ENCODE measurements at places on chromosomes 16 and 17. TPM values are rescaled to one million over a fixed set of nuclear protein-coding genes. Genes with fewer than 3 reads are reported as not detected.

KCNH6 gene
- total RNA-seq: not detected

DNA sequence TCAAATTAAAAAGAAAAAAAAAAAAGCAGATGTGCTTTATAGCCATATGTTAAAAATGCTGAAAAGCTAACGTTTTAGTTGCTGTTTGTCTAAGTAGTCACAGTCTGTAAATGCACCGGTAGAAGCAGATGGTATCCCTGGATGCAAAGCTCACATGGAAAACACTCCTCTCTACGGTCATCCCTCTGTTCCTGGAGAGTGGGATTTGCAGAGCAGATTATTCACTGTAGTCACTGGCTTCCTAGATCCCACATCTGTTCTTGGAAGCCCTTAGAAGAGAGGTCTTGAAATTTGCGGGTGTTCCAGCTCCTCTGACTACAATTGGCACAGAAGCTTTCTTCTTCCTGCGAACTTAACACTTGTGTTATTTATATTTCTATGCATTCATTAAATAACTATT, 186.6 kb downstream of the PMP22 start:
- no peaks in the 10 kb centered on the region for H3K27me3 ChIP-seq
- no peaks in the 10 kb centered on the region for H3K36me3 ChIP-seq
- peak; percentile 52 for DNase-seq

RNF166 gene
- total RNA-seq: 17.6 TPM

- peaks cover 10% of the 10 kb centered on the region for H3K4me1 ChIP-seq
- no peak overlapping the region for H3K4me3 ChIP-seq
- DNase-seq: no peak
- no peaks in the 10 kb centered on the region for H3K36me3 ChIP-seq
- H3K27me3 ChIP-seq: no peaks in the 10 kb centered on the region
- H3K27ac ChIP-seq: no peak overlapping the region
Observed at GRCh38 chr17:73187203-73187769, 5.6 kb upstream of the COG1 start.

HLF gene
- 5.9 TPM for total RNA-seq

- DNase-seq: no peak
- peaks cover 2% of the 10 kb centered on the region for H3K4me1 ChIP-seq
- H3K27ac ChIP-seq: no peak overlapping the region
- no peak overlapping the region for H3K4me3 ChIP-seq
- peaks cover 36% of the 10 kb centered on the region for H3K36me3 ChIP-seq
- no peaks in the 10 kb centered on the region for H3K27me3 ChIP-seq
Observed at GRCh38 chr17:81676906-81677305, 6.7 kb downstream of the ARL16 start.

DNA sequence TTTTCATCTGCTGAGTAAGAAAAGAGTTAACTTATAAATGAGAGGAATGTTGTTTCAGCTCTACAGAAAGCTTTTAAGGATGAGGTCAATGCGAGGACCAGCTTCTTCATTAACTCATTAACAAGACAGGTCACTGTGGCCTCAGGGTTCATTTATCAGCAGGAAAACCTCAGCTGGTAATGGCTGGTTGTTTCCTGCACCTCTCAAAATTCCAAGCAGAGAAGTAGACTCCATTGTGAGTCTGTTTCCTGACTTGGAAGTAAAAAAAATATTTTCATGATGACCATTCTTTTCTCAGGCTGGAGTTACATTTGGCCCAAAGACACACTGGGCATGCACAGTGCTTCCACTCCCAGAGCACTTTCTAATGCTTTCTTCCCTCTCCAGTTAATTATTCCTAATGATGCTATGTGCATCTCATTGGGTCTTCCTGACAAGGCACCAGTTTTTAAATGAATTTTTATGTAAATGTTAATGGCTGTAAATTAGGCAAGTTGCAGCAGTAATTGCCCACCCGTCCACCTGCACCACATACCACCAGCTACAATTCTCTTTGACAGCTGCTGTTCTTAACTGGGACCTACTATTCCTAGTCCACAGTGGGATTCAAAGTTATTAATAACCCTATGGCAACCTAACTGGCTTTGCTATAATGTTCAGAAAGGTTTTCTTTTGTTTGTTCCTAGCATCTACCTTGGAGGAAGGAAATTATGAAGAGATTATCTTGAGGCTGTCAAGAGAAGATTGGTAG, 89.5 kb upstream of the BCAR1 start:
- H3K4me3 ChIP-seq: no peak overlapping the region
- peak; percentile 55 for DNase-seq
- H3K36me3 ChIP-seq: peaks cover 6% of the 10 kb centered on the region
- no peaks in the 10 kb centered on the region for H3K27me3 ChIP-seq
- H3K27ac ChIP-seq: peak overlapping the region; percentile 86

CES3 gene
- 0.22 TPM for total RNA-seq

DNA sequence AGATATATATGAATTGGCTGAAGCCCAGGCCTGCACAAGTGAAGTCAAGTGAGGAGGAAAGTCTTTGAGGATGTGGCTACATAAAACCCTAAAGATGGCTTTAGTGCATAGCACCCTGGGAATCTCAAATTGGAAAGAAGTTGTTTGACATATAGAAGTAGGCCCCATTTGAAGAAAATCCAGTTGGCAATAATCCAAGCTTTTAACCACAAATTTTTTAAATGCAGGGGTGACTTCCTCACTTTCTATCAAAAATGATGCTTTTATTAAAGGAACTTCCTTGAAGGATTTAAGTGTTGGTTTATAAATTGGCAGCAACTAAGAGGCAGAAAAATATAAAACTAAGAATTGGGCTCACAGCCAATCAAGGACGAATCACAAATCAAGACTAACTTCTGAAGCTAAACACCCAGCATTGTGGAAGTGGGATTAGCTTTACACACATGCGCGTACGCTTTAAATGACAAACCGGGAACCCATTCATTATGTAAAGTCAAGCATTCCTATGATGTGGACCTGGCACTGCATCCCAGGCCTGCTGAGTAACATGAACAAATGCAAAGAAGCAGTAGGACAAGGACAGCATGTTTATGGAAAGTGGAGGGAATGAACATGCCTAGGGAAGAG, 63.3 kb downstream of the NOG start:
- H3K4me1 ChIP-seq: no peaks in the 10 kb centered on the region
- no peak overlapping the region for H3K27ac ChIP-seq
- no peaks in the 10 kb centered on the region for H3K27me3 ChIP-seq
- DNase-seq: no peak
- no peak overlapping the region for H3K4me3 ChIP-seq
- no peaks in the 10 kb centered on the region for H3K36me3 ChIP-seq

SLFN12 gene
- 11.5 TPM for total RNA-seq

NPIPA2 gene
- total RNA-seq: 0.31 TPM

USP10 gene
- total RNA-seq: 30.6 TPM

TANGO6 gene
- total RNA-seq: 9.7 TPM

DNA sequence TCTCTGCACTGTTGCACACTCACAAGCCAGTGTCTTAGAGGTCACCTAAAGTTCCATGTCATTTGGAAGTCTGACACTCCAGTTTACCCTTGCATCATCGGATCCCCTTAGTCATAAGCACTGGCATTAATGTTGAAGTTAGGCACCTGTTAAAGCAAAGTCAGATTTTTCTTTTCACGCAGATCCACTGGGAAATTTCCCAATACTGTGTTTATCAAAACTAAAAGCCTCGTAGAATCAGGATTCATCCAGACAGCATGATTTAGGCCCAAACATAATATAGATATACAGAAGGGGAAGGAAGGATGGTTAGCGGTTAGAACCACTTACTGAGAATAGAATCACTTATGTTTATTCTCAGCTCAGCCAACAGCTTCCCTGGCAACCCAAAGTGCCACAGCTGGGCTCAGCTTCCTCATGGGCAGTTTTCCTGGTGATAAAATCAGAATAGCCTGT, 30.1 kb upstream of the HAPSTR1 start:
- H3K36me3 ChIP-seq: no peaks in the 10 kb centered on the region
- no peak overlapping the region for H3K4me3 ChIP-seq
- H3K27ac ChIP-seq: no peak overlapping the region
- no peaks in the 10 kb centered on the region for H3K4me1 ChIP-seq
- peak; percentile 60 for DNase-seq
- H3K27me3 ChIP-seq: no peaks in the 10 kb centered on the region

GRCh38 chr17:1865252-1866037, 35.6 kb downstream of the RPA1 start:
- peaks cover 16% of the 10 kb centered on the region for H3K36me3 ChIP-seq
- H3K27me3 ChIP-seq: no peaks in the 10 kb centered on the region
- no peaks in the 10 kb centered on the region for H3K4me1 ChIP-seq

GRCh38 chr17:2259769-2260536, 43.6 kb downstream of the SMG6 start:
- H3K36me3 ChIP-seq: peaks cover 10% of the 10 kb centered on the region
- peaks cover 6% of the 10 kb centered on the region for H3K4me1 ChIP-seq
- DNase-seq: no peak

- H3K27ac ChIP-seq: no peak overlapping the region
- DNase-seq: peak; percentile 24
- no peak overlapping the region for H3K4me3 ChIP-seq
- no peaks in the 10 kb centered on the region for H3K36me3 ChIP-seq
Observed at GRCh38 chr16:48153774-48154173, 2.0 kb downstream of the ABCC12 start.

GRCh38 chr17:40340880-40341807, 23.4 kb downstream of the GJD3 start:
- peak overlapping the region; percentile 91 for H3K4me3 ChIP-seq
- peak; percentile 90 for DNase-seq
- H3K36me3 ChIP-seq: peaks cover 36% of the 10 kb centered on the region

GRCh38 chr17:11935734-11936406, 61.4 kb downstream of the ZNF18 start:
- H3K27ac ChIP-seq: no peak overlapping the region
- no peaks in the 10 kb centered on the region for H3K36me3 ChIP-seq
- H3K27me3 ChIP-seq: peaks cover 2% of the 10 kb centered on the region
- no peak overlapping the region for H3K4me3 ChIP-seq

GRCh38 chr17:691423-691822, 23.2 kb downstream of the VPS53 start:
- H3K27me3 ChIP-seq: no peaks in the 10 kb centered on the region
- no peak for DNase-seq
- no peaks in the 10 kb centered on the region for H3K4me1 ChIP-seq
- H3K4me3 ChIP-seq: no peak overlapping the region
- H3K27ac ChIP-seq: peak overlapping the region; percentile 57
- peaks cover 32% of the 10 kb centered on the region for H3K36me3 ChIP-seq

GRCh38 chr17:78609191-78609641, 32.0 kb upstream of the DNAH17 start:
- no peak overlapping the region for H3K4me3 ChIP-seq
- peaks cover 25% of the 10 kb centered on the region for H3K4me1 ChIP-seq
- peak overlapping the region; percentile 59 for H3K27ac ChIP-seq
- H3K36me3 ChIP-seq: no peaks in the 10 kb centered on the region
- peaks cover 2% of the 10 kb centered on the region for H3K27me3 ChIP-seq
- DNase-seq: peak; percentile 76

- no peak overlapping the region for H3K27ac ChIP-seq
- peaks cover 2% of the 10 kb centered on the region for H3K27me3 ChIP-seq
- no peak overlapping the region for H3K4me3 ChIP-seq
- DNase-seq: no peak
Observed at GRCh38 chr17:48253975-48254374, 146.4 kb downstream of the SNX11 start.

DNA sequence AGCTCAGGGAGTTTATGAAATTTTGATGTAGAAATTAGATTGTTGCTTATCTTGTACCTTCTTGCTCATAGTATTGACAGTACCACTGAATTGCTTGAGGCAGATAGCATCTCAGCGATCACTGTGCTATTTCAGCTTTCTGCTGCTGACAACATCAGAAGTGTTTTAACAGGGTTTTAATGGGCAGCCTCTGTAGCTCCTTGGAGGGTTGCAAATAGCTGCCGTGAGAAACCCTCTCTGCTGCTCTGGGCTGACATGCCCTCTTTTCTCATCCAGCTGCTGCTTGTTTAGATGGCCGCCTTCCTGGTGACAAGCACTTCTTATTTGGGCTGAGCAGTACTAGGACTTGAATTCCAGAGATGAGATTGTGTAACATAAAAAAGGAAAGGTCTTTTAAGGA, 180.2 kb upstream of the TBX2 start:
- H3K27me3 ChIP-seq: no peaks in the 10 kb centered on the region
- no peaks in the 10 kb centered on the region for H3K36me3 ChIP-seq
- H3K27ac ChIP-seq: no peak overlapping the region
- H3K4me3 ChIP-seq: no peak overlapping the region
- no peaks in the 10 kb centered on the region for H3K4me1 ChIP-seq
- no peak for DNase-seq

DNA sequence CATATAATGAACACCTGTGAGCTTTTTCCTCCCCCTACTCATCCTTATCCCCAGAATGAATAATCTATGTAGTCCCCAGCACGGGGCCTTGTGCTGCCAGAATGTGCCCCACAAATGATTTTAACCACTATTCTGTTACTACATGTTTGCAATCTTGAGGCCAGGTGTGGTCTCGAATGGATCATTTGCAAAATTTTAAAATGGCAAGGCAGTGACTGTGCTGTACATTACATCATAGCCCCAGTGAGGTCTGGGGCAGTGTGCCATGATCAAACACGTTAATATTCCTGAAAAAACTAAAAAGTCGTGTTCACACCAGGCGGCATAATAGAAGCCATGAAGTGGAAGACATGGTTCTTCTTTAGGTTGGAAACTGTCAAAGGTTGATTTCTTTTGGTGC, 479.9 kb upstream of the EEF2KMT start:
- H3K27me3 ChIP-seq: no peaks in the 10 kb centered on the region
- H3K4me1 ChIP-seq: peaks cover 8% of the 10 kb centered on the region
- H3K4me3 ChIP-seq: no peak overlapping the region
- no peak overlapping the region for H3K27ac ChIP-seq
- no peak for DNase-seq

GRCh38 chr16:10150906-10151305, 31.3 kb downstream of the GRIN2A start:
- no peak overlapping the region for H3K27ac ChIP-seq
- H3K4me3 ChIP-seq: no peak overlapping the region
- no peaks in the 10 kb centered on the region for H3K36me3 ChIP-seq

Data from muscle of leg (tissue), 16 donors.